ENCODE measurements at places on chromosomes 7 and 10.

- DNase-seq: no peak
Measured at GRCh38 chr10:30847642-30848041, 184.0 kb downstream of the ZNF438 start.

GRCh38 chr10:8628351-8628750 lies 573.9 kb downstream of the GATA3 start:
- no peak for DNase-seq

DNA sequence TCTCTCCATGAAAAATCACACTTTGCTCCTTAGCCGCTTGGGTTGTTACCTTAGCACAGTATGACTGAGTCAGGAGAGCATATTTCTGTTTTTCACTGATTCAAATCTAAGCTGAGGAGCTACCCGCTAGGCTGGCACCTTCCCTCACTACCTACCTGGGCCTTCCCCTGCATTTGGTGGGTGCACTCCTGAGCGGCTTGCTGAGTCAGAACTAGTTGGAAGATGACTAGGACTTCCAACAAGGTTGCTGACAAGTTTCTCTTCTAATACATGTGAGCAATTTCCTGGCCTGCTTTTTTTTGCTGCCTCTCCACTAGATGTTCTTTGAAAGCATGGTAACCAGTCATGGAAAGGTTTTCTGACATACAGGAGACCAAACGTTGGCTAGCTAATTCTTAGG lies 43.8 kb upstream of the SEC61G start:
- no peak for DNase-seq

DNA sequence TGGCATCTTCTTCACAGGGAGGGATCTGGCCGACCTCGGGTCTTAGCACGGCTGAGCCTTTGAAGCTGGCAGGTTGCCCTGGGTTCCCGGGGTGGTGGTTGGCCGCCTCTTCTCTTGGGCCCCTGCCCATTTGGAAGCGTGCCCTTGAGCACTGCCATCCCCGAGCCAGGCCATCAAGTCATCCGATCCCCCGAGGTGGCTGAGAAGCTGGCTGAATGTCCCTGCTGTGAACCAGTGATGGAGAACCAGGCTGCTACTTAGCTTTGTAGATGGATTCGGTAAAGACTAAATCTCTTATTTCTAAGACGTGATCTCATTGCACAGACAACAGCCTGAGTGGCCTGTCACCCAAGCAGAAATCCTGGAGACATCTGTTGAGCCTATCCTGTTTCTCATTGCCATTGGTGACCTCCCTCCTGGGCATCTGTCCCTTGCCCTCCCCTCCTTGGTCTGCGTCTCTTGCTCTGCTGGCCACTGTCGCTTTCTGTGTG lies 74.3 kb downstream of the GRK5 start:
- DNase-seq: no peak

DNA sequence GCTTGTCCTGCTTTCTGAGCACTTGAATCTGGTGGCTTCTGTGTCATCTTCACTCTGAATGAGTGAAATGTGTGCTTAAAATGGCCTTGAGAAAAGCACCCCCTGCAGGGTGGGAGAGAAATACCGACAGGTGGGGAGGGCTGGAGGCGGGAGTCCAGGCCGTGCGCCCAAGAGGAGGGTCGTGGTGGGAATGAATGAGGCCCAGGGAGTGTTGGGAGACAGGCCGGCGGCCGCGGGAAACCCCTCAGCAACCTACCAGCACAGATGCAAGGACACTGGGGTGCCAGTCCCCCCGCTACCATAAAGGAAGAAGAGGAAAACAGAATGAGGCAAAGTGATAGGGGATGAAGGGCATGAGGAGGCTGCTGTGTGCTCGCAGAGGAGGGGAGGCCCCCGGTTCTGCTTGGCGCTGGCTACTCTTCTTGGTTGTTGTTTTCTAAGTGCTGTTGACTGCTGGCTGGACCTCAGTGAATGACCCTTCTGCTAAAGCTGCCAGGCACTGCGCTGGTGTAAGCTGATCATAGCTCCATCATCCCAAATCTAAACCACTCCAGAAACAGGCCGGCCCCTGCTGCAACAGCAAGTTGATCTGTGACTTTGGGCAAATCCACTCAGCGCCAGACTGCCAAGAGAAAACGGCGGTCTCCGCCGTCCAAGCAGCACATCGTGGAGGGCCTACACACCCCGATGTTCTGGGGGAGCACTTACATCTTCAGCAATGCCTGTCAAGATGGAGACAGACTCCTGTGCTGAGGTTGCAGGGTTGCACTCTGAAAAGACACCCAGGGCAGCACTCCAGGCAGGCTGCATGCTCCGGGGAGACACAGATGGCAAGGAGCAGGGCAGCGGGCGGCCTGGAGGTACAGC lies 378.5 kb downstream of the DNAJB6 start:
- no peak for DNase-seq

DNA sequence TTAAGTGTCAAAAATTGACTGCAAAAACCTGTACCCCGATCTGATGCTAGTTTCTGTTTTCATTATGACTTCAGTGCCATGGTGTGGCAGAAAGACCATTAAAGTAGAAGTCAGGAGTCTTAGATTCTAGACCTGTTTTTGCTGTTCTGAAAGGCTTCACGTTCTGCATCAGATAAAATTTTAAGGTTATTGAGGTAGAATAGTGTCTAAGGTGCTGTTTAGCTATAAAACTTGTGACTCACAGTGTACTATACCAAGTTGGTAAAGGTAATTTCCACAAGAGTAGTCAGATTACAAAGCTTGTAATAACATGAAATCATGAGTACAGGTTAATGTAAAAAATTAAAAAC lies 38.6 kb downstream of the ZNRF2 start:
- no peak for DNase-seq

DNA sequence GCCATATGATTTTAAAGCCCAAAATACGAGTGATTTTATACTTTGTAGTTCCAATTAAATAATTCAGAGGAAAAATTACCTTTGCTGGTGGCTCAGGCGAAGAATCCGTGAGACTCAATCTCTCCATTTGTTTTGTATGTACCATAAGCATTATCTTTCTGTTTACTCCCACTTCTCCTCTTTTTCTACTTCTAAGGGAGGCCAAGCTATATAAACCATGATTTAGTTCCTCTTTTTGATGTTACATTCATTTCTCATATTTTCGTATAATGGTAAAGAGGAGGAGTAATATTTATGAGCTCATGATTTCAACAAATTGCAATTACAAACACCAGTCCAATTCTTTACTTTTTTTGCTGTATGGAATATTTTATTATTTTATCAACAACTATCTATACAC lies 50.6 kb upstream of the TES start:
- no peak for DNase-seq

DNA sequence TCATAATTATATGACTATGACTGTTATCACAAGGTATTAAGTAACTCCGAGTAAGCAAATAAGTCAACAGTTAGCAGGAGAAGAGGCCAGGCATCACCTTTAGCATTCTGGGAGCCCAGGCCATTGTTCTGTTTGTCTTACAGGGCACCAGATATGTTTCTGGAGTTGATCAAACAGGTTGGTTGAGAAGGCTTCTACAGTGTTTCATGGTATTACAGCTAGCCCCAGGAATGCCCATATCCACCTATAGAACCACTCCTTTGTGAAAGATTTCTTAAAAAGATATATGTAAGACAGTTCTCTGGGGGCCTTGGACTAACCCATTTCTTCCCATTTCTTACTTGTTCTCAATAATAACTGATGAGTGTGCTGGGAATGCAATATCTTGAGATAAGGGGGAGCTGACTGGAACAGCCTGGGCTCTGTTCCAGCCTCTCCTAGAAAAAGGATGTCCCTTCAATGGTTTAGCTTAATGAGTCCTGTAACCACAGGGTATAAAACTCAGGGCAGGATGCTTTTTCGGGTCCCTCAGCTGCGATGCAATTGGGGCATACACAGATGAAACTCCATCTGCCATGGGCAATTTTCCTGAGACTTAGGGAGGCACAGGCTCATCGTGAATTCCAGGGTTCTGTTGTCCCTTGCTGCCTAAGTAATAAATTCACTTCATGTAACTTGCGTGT lies 286.4 kb downstream of the BAMBI start:
- no peak for DNase-seq

GRCh38 chr10:103983367-103983911 lies 16.5 kb downstream of the SLK start:
- no peak for DNase-seq

DNA sequence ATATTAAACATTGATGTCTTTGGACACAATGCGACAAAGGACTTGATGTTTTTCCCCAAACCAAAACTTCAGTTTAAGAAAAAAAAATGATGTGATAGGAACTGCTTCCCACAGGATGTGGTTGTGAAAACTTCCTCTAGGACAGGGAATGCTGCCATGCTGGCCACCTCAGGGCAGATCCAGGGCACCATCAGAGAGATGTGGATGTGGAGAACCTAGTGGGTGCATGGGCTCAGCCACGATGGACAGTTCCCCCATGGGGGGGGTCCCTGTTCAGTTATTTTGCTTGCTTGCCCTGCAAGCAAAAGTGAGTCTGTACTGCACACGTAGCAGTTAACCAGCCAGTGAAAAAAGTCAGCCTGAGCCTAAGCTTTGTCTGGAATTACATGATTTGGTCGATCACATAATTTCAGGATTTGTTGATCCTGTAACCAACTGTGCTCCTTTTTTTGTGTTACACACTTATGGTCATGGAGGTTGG lies 36.3 kb downstream of the LAMB4 start:
- DNase-seq: no peak

DNA sequence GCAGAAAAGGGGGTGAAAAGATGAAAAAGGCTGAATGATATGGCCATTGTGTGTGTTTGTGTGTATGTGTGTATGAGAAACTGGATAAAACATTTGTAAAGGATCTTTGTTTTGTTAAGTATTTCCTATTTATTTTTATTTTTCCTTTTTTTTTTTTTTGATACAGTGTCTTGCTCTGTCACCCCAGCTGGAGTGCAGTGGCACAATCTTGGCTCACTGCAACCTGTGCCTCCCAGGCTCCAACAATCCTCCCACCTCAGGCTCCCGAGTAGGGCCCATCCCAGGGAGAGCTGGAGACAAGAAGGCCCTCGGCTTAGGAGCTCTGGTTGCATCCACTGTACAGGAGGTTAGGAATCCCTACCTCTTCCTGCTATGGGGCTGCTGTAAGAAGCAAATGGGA lies 6.9 kb upstream of the CALML5 start:
- DNase-seq: no peak

DNA sequence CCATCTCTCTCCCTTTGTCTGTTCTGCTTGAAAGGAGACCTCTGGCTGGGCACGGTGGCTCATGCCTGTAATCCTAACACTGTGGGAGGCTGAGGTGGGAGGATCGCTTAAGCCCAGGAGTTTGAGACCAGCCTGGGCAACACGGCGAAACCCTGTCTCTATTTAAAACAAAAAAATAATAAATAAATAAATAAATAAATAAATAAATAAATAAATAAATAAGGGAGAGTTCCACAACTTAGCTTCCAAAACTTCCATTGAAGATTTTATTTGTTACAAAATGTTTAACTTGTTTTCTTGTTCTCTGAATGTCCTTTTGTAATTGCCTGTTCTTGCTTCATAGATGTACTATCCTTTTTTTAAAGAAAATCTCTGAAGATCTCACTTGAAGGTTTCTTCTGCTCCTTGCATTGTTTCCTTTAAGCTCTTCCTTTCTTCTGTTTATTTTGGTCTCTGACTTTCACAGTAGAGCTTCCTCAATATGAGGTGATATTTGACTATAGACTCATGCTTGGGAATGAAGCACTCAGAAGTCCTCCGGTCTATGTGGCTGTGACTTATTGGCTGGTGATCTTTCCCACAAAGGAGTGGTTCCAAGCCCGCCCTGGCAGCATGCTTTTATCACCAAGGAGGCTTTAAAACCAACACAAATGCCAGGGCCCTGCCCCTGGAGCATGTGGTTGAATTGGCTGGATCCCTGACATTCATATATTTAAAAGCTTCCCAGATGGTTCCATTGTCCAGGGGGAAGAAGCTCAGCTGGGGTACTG lies 18.1 kb upstream of the NPTX2 start:
- no peak for DNase-seq

GRCh38 chr10:132600416-132600815 lies 62.8 kb downstream of the INPP5A start:
- no peak for DNase-seq

DNA sequence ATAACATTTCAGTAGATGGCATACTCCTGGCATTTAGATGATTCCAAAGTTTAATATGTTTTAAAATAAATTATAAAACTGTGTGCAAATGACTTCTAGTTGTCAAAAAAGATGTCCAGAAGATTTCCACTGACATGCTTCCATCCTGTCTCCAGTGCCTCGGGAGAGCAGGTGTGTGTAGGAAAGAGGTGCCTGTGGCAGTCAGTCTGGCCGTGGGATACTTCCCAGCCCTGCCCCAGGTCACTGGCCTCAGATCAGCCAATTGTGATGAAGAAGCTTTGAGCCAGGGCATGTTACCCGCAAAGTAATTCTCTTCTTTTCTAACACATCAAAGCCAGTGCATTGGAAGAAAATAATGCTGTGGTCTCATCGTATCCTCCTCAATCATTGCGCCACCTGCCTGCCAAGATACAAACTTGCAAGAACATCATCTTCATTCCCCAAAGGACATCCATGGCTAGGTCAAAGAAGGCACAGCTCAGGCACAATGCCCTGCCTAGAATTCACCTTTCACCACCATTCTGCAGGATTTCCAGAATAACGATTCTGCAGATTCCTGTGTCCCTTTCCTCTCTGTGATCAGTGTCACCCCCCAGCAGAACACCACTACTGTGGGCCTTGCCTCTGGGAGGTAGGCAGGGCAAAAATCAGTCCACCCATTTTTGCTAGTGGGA lies 6.3 kb upstream of the KCNMA1 start:
- no peak for DNase-seq

DNA sequence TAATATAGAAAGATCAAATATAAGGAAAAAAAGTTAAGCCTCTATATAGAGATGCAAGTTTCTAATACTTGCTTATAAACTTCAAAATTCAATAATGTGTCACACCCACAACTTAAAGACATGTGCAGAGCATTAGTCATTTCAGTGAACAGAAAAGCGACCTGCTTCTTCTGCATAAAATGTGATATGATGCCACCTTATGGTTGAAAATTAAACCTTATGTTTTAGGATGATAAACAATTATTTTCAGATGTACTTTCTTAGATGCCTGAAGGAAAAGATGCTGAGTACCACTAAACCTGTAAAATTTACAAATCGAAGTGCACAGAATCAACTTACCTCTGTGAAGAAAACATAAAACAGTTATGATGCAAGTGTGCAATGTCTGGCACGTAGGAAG lies 96.0 kb downstream of the MTERF1 start:
- DNase-seq: peak; percentile 38

DNA sequence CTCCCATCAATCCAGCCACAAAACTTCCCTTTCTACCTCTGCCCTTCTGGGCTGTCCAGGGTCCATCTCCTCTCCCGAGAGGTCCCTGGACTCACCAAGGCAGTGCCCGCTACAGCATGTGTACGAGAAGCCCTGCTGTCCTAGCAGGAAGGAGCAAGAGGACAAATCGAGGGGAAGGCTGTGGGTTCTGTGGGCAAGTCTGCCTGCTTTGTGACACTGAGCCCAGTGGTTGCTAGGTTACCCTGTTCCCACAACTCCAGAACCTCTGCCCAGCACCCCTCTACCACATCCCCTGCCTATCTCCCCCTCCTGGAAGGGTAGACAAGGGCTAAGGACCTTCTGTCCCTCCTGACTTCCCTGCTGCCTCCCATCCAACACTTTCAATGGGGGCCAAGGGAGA lies at the start of gene TBATA:
TBATA (minus strand) TSS at position 188 of the 400 bp plus-strand sequence. CDS start 1,998 bp downstream, outside the sequence.
- no peak for DNase-seq
